Lung (tissue), 17 donors: ENCODE measurements at places on chromosomes 13 and 19. TPM values are rescaled to one million over a fixed set of nuclear protein-coding genes. Genes with fewer than 3 reads are reported as not detected.

The KCNN1 gene
- not detected for total RNA-seq

The TSHZ3 gene
- 9.4 TPM for total RNA-seq

DNA sequence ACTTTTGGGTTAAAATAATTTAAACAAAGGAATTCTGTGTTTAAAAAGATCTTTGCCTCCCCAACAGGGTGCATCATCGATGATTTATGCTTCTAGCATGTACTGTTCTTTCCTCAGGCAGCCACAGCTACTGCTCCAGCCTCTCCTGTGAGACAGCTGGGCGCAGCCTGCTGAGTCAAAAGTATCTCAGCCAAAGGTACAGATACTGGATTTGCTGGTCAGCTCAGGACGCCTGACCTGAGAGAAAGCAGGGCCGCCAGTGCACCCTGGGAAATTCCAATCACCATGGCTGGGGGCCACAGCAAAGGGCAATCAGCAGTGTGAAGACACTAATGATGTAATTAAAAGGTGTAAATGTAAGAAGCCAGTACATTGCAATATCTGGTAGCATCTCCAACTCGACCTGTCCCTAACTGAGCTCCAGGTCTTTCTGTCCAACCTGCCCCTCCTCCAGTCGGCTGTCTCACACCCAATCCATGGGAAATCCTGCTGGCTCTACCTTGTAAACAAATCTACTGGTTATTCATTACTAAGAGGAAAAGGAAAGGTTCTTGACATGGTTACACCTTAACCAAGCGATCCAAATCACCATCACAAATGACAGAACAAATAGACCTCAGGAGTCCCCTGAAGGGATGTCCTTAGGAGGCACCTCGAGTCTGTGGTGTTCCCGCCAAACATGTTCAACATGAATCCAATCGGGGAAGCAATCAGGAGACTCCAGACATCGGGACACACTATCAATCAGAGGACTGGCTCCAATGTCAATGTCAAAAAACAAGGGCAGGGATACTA, 7.3 kb downstream of the OPA3 start:
- peaks cover 4% of the 10 kb centered on the region for H3K36me3 ChIP-seq
- H3K4me1 ChIP-seq, result peaks cover 6% of the 10 kb centered on the region
- no peak overlapping the region for H3K4me3 ChIP-seq
- no peak for DNase-seq
- no peak overlapping the region for H3K27ac ChIP-seq
- no peaks in the 10 kb centered on the region for H3K27me3 ChIP-seq

GRCh38 chr13:50449465-50449864, 394.0 kb downstream of the DLEU7 start:
- H3K27me3 ChIP-seq, result no peaks in the 10 kb centered on the region
- no peak overlapping the region for H3K4me3 ChIP-seq
- no peak overlapping the region for H3K27ac ChIP-seq
- peaks cover 4% of the 10 kb centered on the region for H3K4me1 ChIP-seq

The PLPPR2 gene
- 33.2 TPM for total RNA-seq

DNA sequence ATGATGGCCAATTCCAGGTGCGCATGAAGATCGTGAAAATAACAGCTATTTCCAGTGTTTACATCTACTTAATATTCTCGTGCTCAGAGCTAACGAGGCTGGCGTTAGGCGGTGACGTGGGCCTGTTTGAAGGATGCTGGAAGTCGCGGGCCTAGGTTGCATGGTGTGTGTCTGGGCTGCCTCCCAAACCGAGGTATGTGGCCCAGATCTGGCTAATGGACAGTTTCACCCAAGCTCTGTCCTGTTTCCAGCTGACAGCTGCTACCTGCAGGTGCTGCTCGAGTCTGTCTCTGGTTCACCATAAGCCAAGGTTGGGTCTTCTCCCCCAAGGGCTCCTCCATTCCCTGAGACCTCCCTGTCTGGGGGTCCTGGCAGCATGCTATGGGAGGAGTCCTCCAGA, 40.5 kb upstream of the KCTD15 start:
- no peak overlapping the region for H3K27ac ChIP-seq
- DNase-seq, result no peak
- H3K4me3 ChIP-seq, result no peak overlapping the region
- peaks cover 7% of the 10 kb centered on the region for H3K27me3 ChIP-seq
- no peaks in the 10 kb centered on the region for H3K36me3 ChIP-seq

The PSG3 gene
- not detected for total RNA-seq

DNA sequence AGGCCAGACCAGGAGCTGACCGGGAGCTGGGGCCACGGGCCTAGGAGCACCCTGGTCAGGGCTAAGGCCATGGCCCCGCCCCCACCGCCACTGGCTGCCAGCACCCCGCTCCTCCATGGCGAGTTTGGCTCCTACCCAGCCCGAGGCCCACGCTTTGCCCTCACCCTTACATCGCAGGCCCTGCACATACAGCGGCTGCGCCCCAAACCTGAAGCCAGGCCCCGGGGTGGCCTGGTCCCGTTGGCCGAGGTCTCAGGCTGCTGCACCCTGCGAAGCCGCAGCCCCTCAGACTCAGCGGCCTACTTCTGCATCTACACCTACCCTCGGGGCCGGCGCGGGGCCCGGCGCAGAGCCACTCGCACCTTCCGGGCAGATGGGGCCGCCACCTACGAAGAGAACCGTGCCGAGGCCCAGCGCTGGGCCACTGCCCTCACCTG, 6.6 kb downstream of the SPHK2 start:
- H3K4me3 ChIP-seq, result no peak overlapping the region
- peaks cover 29% of the 10 kb centered on the region for H3K4me1 ChIP-seq
- no peak overlapping the region for H3K27ac ChIP-seq
- no peaks in the 10 kb centered on the region for H3K36me3 ChIP-seq
- H3K27me3 ChIP-seq, result no peaks in the 10 kb centered on the region
- no peak for DNase-seq

The CEACAM21 gene
- 6.5 TPM for total RNA-seq

DNA sequence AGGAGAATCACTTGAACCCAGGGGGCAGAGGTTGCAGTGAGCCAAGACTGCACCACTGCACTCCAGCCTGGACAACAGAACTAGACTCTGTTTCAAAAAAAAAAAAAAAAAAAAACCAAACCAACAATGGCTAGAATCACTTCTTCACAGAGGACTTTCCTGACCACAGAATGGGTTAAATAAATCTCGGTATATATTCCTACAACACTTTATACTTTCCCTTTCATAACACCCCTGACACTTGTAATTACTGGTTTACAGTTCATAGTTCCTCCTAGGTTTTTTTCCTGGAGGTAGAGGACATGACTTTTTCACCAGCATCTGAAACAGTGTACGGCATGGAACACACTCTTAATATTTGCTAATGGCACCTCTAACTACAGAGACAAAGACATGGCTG, 31.4 kb downstream of the ZDHHC20 start:
- DNase-seq, result no peak
- H3K36me3 ChIP-seq, result no peaks in the 10 kb centered on the region
- H3K27me3 ChIP-seq, result no peaks in the 10 kb centered on the region
- no peak overlapping the region for H3K27ac ChIP-seq
- no peak overlapping the region for H3K4me3 ChIP-seq

DNA sequence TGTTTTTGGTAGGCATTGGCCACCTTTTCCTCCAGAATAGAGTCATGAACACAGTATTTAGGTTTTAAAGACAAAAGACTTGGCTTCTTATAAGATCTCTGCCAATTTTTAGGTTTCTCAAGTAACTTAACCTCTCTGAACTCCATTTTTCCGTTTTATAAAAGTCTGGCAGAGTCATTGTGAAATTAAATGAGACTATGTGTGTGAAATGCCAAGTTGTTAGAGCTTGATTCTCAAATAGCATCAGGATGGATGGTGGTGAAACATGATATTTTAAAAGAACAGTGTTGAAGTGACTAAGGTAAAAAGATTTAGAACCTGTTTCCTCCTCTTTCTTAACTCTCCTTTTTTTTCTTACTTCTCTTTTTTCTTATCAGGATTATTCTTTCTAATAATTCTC, 617.7 kb upstream of the SLITRK1 start:
- H3K27ac ChIP-seq, result no peak overlapping the region
- H3K36me3 ChIP-seq, result no peaks in the 10 kb centered on the region
- no peak overlapping the region for H3K4me3 ChIP-seq

DNA sequence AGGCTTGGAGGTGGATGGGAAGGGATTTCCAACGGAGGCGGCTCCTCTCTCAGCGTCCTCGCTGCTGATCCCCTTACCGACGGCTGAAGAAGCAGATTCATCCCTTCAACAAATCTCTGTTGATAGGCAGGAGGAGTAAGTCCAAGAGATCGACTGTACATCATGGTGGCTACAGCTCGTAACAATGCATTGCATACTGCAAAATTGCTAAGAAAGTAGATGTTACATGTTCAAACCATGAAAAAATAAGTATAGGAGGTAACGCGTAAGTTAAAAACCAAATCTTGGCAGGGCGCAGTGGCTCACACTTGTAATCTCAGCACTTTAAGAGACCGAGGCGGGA, 468 bp upstream of the SLC39A3 start:
- H3K27ac ChIP-seq, result no peak overlapping the region
- peaks cover 8% of the 10 kb centered on the region for H3K36me3 ChIP-seq
- no peak overlapping the region for H3K4me3 ChIP-seq

DNA sequence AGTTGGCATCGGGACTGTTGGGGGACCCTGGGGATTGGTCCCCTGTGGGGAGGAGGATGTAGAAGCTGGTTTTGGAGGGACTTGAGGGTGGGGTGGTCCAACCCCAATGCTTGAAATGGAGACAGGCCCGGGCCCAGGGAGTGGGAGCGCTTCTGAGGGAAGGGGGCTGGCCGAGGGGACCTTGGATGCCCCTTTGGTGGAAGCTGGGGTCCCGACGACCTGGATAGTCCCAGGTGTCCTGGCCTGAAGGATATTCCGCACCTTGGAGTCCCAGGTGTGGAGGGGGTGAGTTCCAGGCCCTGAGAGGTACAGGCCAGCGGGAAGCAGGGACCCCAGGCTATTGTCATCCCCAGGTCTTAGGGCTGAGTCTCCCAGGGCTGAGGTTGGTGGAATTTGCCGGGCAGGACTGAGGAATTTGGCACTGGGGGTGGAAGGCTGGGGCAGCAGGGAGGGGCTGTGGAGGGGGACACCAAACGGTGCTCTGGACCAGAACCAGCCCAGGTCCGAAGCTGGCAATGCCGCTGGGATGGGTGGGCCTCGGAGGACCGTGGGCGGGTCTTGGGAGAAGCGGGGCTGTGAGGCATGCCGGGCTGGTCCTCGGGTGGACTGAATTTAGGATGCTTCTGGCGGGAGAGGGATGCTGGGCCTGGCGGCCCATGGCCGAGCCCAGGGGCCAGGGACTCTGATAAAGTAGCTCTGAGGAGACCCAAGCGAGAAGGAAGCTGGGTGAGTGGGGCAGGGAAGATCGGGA, 1.8 kb downstream of the HDGFL2 start:
- peaks cover 14% of the 10 kb centered on the region for H3K4me1 ChIP-seq
- no peak overlapping the region for H3K27ac ChIP-seq
- no peak overlapping the region for H3K4me3 ChIP-seq
- no peak for DNase-seq

The LRRC63 gene
- total RNA-seq, result 1.1 TPM

The ZNF99 gene
- 0.31 TPM for total RNA-seq

GRCh38 chr19:29952646-29953045, 10.6 kb downstream of the URI1 start:
- no peak overlapping the region for H3K27ac ChIP-seq
- H3K4me3 ChIP-seq, result no peak overlapping the region
- H3K36me3 ChIP-seq, result no peaks in the 10 kb centered on the region

- no peaks in the 10 kb centered on the region for H3K4me1 ChIP-seq
- no peak for DNase-seq
- H3K27ac ChIP-seq, result no peak overlapping the region
- no peaks in the 10 kb centered on the region for H3K27me3 ChIP-seq
- H3K36me3 ChIP-seq, result no peaks in the 10 kb centered on the region
- H3K4me3 ChIP-seq, result no peak overlapping the region
Observed at GRCh38 chr13:22210134-22210930, 539.5 kb downstream of the FGF9 start.

GRCh38 chr13:112804374-112804773, 114.5 kb downstream of the ATP11A start:
- no peak overlapping the region for H3K27ac ChIP-seq
- H3K36me3 ChIP-seq, result no peaks in the 10 kb centered on the region
- H3K4me1 ChIP-seq, result no peaks in the 10 kb centered on the region
- H3K4me3 ChIP-seq, result no peak overlapping the region
- H3K27me3 ChIP-seq, result no peaks in the 10 kb centered on the region

The CALR3 gene
- total RNA-seq, result not detected

DNA sequence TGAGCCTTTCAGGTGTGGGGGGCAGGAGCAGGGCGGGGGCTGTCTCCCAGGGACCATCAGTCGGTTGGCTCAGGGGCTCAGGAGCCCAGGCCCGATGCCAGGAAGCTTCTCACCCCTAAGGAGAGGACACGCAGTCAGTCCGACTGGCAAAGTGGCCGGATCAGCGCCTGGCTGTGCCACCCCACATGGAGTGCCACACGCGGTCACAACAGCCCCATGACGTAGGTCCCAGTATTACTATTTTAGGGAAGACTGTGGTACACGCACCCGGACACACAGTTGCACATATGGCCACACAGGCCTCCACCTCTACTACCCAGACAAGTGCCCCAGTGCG, 29.3 kb upstream of the GRTP1 start:
- H3K4me3 ChIP-seq, result peak overlapping the region; percentile 74
- no peaks in the 10 kb centered on the region for H3K36me3 ChIP-seq
- no peaks in the 10 kb centered on the region for H3K27me3 ChIP-seq
- peaks cover 4% of the 10 kb centered on the region for H3K4me1 ChIP-seq
- DNase-seq, result no peak

The DNAAF3 gene
- total RNA-seq, result 16.4 TPM

GRCh38 chr13:111505175-111505777, 184.8 kb downstream of the TEX29 start:
- no peak overlapping the region for H3K27ac ChIP-seq
- H3K27me3 ChIP-seq, result no peaks in the 10 kb centered on the region
- H3K4me3 ChIP-seq, result no peak overlapping the region
- DNase-seq, result peak; percentile 21

- peaks cover 2% of the 10 kb centered on the region for H3K27me3 ChIP-seq
- H3K36me3 ChIP-seq, result no peaks in the 10 kb centered on the region
- H3K27ac ChIP-seq, result no peak overlapping the region
- no peaks in the 10 kb centered on the region for H3K4me1 ChIP-seq
- DNase-seq, result peak; percentile 6
- H3K4me3 ChIP-seq, result no peak overlapping the region
Observed at GRCh38 chr13:25214491-25215252, 42.6 kb upstream of the AMER2 start.

- H3K4me3 ChIP-seq, result no peak overlapping the region
- no peaks in the 10 kb centered on the region for H3K36me3 ChIP-seq
- peaks cover 9% of the 10 kb centered on the region for H3K4me1 ChIP-seq
- DNase-seq, result no peak
- H3K27ac ChIP-seq, result peak overlapping the region; percentile 45
Observed at GRCh38 chr19:8355631-8356402, 8.1 kb upstream of the ANGPTL4 start.

DNA sequence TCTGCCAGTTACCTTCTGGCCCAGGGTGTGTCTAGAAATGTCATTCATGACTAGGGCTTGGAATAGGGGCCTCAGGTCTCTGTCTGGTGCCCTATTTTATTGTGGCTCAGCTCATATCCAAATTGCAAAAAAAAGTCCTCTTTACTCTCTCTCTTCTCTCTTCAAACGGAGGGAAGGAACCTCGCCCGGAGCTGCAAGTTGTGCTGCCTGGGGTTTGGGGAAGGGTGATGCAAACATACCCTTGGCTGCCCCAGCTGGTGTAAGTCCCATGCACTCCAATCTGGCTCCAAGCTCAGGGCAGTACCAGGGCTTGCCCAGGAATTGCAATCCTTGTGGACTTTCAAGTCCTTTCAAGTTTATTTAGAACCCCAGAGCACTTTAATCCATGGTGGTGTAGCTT, 549.6 kb downstream of the PCDH17 start:
- H3K27me3 ChIP-seq, result no peaks in the 10 kb centered on the region
- no peaks in the 10 kb centered on the region for H3K4me1 ChIP-seq
- no peaks in the 10 kb centered on the region for H3K36me3 ChIP-seq
- no peak overlapping the region for H3K27ac ChIP-seq
- no peak overlapping the region for H3K4me3 ChIP-seq

The ZNF253 gene
- total RNA-seq, result 13.5 TPM
